Ammon's horn (tissue), 1 donor: ENCODE measurements at places on chromosomes 1 and 21.
A peak's percentile ranks its signal among the peaks of the same experiment; 100 is the strongest.

DNA sequence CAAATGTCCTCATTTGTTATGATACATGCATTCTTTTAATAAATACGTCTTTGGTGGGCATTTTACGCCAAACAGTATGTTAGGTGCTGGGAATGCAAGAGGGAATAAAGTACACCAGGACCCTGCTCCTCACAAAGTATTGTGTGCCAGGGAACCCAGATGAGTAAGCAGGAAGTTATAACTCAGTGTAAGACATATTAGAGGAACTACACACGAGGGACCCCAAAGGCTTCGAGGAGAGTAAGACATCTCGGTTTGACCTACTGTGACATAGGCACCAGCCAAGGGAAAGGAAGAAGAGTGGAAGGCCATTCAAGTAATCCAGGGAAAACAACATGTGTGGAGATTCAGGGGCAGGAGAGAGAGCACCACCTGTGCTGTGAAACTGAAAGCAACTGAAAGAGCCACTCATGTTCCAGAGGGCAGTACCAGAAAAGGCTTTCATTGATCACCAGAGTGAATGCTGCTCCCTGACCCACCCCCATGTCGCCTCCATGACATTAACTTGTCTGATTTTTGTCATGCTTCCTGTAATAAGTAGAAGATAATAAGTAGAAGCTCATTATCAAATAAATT, 542.5 kb upstream of the PKN2 start:
- no peak for DNase-seq

DNA sequence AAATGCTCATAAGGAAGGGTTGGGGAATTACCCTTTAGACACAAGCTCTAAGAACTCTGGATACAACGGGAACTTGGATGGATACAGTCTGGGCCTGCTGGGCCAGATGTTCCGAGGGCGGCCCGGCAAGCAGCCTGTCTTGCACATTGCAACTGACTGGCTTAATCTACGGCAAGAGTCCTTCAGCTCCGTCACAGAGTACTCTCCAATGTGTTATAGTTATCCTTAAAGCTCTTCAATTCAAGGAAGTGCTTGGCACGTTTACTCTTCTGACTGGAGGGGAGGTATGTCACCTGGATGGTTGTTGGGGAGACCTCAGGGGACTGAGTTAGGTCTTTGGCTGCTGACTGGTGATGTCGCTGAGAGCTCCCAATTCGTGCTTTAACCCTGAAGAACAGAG, 1.1 kb upstream of the CFAP141 start:
- DNase-seq = no peak

- no peak for DNase-seq
Measured at GRCh38 chr1:235441159-235441685, 63.0 kb downstream of the B3GALNT2 start.

DNA sequence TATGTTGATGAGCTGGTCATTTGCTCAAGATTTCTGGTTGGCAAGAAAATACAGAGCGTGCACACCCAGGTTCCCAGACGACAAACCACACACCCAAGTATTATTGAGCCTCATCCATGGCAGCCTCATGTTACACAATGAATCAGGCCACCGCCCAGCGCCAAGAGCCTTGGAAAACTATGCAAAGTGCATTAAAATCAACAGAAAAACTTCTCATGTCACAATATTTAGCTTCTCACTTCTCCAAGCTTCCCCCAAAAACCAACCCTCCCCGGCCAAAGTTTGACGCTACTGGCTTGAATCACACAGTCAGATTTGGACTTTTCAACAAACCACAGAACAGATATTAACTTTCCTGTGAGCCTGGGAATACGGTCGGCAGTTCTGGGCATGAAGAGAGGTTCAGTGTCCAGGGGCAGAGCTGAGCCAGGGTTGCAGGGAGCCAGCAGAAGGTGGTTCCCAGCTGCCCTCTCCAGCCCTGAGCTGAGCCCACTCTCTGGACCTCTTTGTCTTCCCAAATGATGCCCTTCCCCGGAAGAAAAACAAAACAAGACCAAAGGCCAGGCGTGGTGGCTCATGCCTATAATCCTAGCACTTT, 71.1 kb downstream of the SETD4 start:
- no peak for DNase-seq

- no peak for DNase-seq
Measured at GRCh38 chr1:10267319-10267718, 56.9 kb downstream of the KIF1B start.

DNA sequence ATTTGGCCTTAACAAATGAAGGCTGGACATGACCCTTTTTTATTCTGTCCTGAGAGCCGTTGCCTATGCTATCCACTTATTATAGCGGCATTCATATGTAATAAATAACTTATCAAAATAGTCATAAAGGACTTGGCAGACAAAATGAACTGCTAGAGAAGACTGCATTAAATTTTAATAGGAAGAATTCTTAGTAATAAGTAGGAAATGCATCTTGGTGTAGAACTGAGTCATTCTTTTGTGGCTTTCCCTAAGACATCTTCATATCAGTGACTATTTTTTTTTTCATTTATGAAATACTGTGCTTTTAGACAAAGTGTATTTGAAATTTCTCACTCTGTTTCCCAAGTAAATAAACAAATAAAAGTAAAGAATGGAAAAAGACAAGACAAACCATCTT, 45.6 kb downstream of the PBX1 start:
- no peak for DNase-seq

- no peak for DNase-seq
Measured at GRCh38 chr1:27785781-27786455, 12.9 kb downstream of the STX12 start.

GRCh38 chr1:33455539-33456501, 16.6 kb upstream of the ZSCAN20 start:
- DNase-seq = peak; percentile 84

- DNase-seq = peak; percentile 72
Measured at GRCh38 chr21:39079617-39080016, 103.6 kb downstream of the PSMG1 start.

DNA sequence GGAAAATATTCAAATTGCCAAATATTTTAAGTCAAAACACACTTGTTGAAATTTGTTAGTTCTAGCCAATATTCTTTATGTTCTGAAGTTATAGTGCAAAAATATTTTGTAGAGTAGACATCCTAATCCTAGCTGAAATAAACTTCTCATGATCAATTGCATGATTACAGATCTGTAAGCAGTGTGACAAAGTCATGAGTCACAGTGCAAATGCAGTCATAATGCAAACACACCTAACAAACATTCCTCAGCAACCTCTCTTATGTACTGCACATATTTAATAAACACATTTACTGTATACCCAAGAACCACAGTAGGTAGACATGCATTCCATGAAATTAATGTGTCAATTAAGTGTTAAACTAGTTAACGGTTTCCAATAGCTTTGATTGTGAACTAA, 1857.4 kb downstream of the NCAM2 start:
- no peak for DNase-seq

DNA sequence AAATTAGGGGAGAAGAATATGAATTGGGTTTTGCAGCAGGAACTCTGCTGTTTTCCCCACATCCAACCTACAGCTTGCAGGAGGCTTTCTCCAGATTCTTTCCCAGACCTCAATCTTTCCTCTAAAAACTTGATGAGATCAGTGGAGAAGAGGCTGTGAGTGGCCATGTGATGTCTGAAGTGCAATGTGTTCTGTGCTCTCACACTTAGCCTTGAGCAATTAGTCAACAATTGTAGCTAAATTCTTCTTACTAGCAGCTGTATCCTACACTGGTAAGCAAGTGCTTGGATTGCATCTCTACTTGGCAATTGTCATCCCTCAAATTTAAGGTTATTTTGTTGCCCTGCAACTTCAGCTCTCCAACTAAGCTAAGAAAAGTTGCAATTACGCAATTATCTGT, 807.3 kb upstream of the RGS18 start:
- DNase-seq = no peak

- no peak for DNase-seq
Measured at GRCh38 chr1:185921636-185922035, 187.4 kb downstream of the HMCN1 start.

DNA sequence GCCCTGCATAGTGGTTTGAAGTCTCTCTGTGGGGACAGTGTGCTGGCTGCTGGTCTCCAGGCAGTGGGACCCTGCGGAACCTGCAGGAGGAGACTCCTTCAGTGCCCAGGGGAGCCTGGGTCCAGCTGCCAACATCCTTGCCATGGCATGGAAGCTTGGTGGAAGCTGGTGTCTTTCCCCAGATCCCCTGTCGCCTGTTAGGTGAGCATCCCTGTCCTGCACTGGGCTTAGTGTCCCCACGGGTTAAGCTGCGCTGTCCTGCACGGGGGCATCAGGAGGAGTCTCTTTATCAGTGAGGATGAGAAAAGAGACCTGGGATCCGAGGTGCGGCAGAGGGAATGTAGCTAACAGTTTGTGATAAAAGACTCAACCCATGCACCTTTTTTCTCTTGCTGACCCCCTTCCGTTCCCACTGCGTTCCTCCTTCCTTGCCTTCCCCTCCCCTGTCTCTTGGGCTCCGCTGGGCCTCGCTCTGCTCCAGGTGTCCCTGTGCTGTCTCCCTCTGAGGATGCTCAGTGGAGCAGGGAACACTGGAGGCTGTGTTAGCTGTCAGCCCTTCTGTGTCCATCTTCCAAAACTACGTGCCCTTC, 59.3 kb downstream of the SLC37A1 start:
- DNase-seq = no peak
